T-helper 2 cell treated with Interferon-gamma antibody and Interleukin-4, amounts not matched to agents 5 μg/mL and 100 μg/mL, for 36 hours (primary cell): ENCODE measurements at places on chromosomes 2 and 18.
A peak's percentile ranks its signal among the peaks of the same experiment; 100 is the strongest.

DNA sequence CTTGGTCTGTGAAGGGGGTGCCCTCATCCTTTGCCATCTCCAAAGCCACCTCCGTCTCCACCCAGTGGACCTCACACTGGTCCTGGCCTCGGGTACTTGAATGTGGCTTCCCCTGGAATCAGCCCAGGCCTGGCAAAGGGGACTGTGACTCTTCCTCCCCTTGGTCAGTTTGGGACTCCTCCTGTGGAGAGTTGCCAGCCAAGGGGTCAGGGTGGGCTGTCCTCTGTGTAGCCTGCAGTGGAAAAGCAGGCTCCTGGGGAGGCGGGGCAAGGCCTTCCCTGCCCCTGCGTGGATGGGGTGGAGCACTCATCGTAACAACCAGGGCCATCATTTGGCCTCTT lies 59.8 kb downstream of the INHBB start:
- DNase-seq, result no peak
- no peaks in the 10 kb centered on the region for H3K36me3 ChIP-seq
- H3K27me3 ChIP-seq, result peaks cover 8% of the 10 kb centered on the region

- H3K27ac ChIP-seq, result peak overlapping the region; percentile 93
- peaks cover 29% of the 10 kb centered on the region for H3K36me3 ChIP-seq
- peaks cover 43% of the 10 kb centered on the region for H3K4me1 ChIP-seq
- H3K27me3 ChIP-seq, result no peaks in the 10 kb centered on the region
- DNase-seq, result peak; percentile 54
Observed at GRCh38 chr2:181454686-181455450, 2.3 kb upstream of the ITGA4 start.

- H3K27ac ChIP-seq, result peak overlapping the region; percentile 17
- DNase-seq, result no peak
- no peaks in the 10 kb centered on the region for H3K27me3 ChIP-seq
- peaks cover 6% of the 10 kb centered on the region for H3K4me1 ChIP-seq
Observed at GRCh38 chr2:159497256-159497655, 119.1 kb downstream of the BAZ2B start.

- H3K27ac ChIP-seq, result no peak overlapping the region
- H3K36me3 ChIP-seq, result no peaks in the 10 kb centered on the region
- peaks cover 48% of the 10 kb centered on the region for H3K27me3 ChIP-seq
- peaks cover 2% of the 10 kb centered on the region for H3K4me1 ChIP-seq
- DNase-seq, result no peak
- no peak overlapping the region for H3K4me3 ChIP-seq
Observed at GRCh38 chr2:20439193-20439475, 7.7 kb upstream of the RHOB start.
